ENCODE measurements at places on chromosomes 6 and 20.

- no peak for ATAC-seq
These were observed 166.0 kb upstream of the PROKR2 start for GRCh38 chr20:5482791-5483190.

DNA sequence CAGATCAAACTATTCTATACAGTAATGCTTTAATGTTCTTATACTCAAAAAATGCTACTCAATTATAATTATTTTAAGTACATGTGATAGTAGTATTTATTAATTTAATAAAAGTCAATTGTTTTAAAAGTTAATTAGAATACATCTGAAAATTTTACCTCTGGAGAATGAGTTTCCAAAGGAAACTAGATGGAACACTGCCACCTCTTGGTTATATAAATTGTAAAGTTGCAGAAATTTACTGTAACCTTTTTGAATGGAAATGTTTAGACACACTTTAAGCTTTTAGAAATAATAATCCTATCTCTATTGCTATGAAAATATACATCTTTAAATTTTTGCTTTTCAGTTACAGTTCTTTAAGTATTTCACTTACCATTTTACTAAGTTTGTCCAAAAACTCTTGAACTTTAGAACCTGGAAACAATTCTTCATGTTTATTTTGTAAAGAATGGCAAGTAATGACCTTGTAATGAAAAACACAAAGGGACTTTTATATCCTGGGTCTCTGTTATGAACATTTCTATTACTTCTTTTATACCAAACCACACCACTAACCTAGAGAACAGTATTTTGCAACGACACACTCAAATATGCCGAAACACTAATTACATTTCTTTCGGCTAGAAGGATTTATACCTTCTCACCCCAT lies 10.9 kb upstream of the BMP5 start:
- no peak for ATAC-seq

DNA sequence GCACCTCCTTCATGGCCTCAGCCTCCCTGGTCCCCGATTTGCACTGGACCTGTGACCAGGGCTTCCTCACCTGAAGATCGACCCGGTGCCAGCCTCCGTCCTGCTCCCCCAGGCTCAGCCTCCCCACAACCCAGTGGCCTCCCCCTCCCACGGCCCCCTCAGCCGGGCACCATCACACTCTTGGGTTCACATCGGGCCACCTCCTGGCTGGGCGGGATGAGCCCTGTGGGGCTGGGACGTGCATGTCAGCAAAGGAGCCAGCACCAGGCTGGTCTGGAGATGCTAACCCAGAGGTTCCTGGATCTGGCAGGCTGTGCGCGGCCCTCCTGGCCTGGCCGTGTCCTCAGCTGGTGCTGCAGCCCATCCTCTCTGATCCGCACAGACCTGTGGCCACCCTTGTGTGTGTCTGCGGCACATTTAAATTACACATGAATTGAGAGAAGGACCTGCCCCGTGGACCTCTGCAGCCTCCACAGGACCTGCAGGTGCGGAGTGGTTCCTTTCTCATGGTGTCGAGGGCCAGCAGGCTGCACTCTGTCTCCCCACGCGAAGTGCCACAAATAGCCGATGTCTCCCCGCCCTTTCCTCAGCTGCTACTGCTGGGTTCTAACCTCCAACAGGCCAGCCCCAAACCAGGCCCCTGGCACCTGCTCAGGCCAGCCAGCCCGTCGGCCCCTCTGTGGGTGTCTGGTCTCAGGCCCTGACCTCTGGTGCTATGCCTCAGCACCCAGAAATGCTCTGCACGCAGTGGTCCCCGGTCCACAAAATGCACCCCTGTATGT lies 237.5 kb downstream of the ERMARD start:
- no peak for ATAC-seq

- no peak for ATAC-seq
These were observed 13.9 kb upstream of the NAA20 start for GRCh38 chr20:20003031-20003954.

DNA sequence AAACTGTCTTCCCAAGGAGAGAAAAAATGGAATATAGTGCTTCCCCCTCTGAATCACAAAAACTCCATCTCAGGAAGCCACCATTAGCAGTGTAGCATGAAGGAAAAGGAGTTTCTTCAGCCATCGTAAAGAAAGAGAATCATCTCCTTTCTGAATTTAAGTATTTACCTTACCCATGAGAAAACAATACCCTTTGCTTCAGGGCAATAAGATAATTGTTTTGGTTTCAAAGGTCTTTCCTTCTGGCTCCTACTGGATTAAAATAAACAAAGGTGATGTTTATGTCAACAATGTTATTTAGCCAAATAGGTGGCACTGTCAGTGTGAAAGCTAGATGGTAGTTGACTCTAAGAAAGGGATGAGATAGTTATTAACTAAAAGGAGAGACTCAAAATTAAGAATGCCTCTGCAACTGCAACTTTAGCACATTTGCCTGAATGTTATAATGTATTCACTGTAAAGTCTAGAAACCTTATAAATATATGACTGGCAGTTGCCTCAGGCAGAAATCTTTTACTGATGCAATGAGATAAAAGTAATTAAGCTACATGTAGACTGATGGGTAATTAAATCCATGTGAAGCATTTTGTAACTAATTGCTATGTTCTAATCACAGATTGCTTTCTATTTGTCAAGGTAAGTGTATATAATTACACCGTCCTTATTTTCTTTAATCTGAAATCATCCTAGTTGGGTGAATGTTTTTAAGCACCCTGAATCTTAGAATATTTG lies 399.0 kb downstream of the CDKAL1 start:
- ATAC-seq: no peak

- peak; percentile 21 for ATAC-seq
These were observed 59.3 kb downstream of the DLL1 start for GRCh38 chr6:170231293-170232185.

DNA sequence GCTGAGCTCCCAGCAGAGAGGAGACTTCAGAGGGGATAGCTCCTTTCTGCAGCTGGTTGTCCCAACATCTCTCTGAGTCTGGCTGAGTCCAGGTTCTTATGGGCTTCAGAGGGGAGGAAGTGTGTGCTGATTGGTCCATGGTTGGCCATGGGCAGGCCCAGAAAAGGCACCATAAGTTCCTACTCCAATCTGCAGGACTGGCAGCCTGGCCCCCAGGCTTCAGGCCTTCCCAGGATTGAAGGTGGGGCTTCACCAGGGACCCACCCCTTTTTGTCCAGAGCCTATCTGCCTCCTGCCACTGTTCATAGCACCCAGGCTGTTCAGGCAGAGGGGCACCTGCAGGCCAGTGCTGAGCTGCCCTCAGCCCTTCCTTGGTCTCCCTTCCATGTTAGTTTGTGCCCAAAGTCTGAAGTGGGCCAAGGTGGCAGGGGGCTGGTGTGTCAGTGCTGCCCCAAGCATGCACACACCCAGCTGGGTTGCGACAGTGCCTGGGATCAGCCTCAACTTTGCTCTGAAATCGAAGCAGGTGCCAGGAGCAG lies 21.6 kb upstream of the TOP1 start:
- ATAC-seq: no peak

DNA sequence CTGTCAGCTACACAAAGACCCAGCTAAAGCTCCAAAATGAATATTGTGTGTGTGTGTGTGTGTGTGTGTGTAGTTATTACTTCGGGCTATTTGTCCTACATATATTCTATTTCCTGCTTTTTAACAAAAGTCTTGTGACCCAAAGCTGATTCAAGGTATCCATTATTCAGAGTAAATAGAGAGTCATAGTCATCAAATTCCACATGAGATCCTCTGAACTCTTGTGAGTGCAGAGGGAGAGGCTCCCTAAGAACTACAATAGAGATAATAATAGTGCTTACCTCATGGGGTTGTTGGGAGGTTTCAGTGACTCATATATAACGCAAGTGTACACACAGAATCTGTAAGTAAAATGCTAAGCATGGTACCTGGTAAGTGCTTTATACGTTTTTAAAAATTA lies 95.6 kb upstream of the SHLD1 start:
- peak; percentile 83 for ATAC-seq

GRCh38 chr20:46979603-46980241 lies 85.1 kb downstream of the EYA2 start:
- peak; percentile 68 for ATAC-seq

- ATAC-seq: no peak
These were observed 36.6 kb upstream of the ADTRP start for GRCh38 chr6:11815231-11815630.

- ATAC-seq: no peak
These were observed 14.3 kb upstream of the TAGAP start for GRCh38 chr6:159059141-159059540.

GRCh38 chr20:15555913-15556312 lies 1017.3 kb downstream of the KIF16B start:
- ATAC-seq: no peak

DNA sequence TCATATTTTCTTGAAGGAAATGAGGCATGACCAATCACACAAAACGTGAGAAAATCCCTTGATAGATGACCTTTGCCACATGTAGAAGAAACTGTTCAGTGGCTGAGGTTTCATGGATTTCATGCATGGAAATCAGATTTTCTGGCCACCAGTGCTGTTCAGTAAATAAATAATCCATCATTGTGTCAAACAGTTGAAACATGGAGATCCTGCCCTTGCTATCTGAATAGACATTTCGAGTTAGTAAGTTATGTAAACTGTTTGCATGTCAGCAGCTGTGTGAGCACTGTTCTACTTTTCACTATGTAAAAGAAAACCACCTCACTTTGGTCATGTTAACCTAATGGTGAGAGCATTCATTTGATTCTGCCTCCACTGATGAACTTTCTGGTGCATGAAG lies 793.9 kb upstream of the EPHA7 start:
- no peak for ATAC-seq

GRCh38 chr20:36467076-36467999 lies 74.0 kb upstream of the MYL9 start:
- ATAC-seq: no peak

- ATAC-seq: no peak
These were observed 152.6 kb downstream of the DNAH8 start for GRCh38 chr6:38867726-38868125.

GRCh38 chr6:127415096-127415495 lies 44.1 kb downstream of the KIAA0408 start:
- ATAC-seq: no peak

GRCh38 chr6:39056681-39057080 lies 8.1 kb downstream of the GLP1R start:
- no peak for ATAC-seq

GRCh38 chr6:37514321-37514771 lies 14.7 kb upstream of the CCDC167 start:
- ATAC-seq: peak; percentile 95

Data from motor neuron (in vitro differentiated cells).